ENCODE measurements at places on chromosomes 1 and 21.

GRCh38 chr1:83619170-83619896 lies 379.6 kb downstream of the TTLL7 start:
- DNase-seq, result no peak

- DNase-seq, result no peak
Observed at GRCh38 chr1:83897516-83897915, 101.4 kb downstream of the TTLL7 start.

DNA sequence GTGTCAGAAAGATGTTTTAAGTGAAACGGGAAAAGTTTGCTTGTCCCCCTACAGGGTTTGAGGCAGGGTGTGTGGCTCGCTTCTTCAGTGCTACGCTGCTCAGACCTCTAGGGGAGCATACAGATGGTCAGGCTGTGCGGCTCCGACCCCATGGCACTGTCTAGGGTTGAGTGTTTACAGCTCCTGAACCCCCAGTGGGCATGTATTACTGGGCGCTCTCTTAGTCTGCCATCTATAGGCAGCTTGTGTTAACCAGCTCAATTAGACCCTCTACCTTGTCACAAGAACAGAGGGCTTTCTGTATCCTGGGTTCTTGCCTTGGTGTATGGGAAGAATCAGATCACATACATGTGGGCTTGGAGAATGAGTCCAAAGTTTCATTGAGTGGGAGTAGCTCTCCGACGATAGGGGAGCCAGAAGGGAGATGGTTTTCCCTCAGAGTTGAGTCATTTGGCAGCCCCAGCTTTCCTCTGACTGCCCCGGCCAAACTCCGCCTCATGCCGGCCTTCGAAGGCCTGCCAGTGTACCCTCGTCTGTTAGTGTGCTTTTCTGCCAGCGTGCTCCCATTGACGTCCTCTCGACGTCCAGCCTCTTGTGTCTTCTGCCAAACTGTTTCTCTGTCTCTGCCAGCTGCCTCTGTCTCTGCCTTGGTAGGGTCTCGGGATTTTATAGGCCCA lies 38.6 kb upstream of the ADGRL4 start:
- no peak for DNase-seq

DNA sequence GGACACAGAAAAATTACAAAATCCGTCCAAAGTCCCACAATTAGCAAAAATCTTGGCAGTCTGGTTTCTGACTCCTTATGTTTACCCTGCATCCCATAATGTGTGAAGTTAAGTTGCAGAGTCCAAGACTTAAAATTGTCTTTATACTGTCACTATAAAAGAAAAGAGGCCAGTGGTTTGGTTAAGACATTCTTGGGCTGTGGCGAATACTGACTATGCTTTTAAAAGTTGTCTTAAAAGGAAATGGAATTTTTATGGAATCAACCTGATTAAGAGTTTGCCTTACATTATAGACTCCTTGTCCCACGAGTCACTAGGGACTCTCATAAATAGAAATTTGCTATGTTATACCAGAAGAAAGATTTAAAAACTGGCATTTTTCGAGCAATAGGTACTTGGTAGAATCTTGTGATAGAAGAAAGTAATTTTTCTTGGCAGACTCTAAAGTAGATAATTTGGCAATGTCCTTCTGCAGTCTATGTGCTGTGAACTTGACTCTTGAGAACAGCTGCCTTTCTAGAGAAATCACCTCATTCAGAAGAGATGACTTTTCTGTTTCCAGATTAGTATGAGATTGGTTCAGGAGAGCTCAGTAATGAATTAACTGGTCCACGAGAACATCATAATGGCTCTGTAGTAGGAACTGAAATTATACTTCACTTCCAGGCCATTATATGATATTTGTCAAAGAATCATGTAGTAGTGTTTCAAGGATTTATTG lies 31.8 kb downstream of the NTNG1 start:
- no peak for DNase-seq

- no peak for DNase-seq
Observed at GRCh38 chr1:208174200-208174599, 70.0 kb downstream of the PLXNA2 start.

DNA sequence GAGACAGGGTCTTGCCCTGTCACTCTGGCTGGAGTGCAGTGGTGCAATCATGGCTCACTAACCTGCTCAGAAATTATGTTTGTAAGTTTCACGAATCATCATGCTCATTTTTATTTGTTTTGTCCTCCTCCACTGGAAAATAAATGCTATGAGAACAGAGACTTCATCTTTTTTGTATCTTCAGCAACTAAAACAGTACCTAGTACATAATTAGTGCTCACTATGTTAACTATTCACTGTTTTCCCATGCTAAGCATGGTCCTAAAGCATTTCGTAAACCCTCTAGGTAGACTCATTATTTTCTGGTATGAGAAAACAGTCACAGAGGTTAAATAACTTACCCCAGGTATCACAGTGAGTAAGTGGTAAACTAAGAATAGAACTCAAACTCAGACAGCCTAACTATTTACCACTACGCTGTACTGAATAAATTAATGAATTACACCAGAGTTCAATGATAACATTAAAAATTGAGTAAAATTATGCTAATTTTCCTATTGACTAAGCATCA lies 118.4 kb downstream of the RERE start:
- no peak for DNase-seq

GRCh38 chr1:156544592-156545102 lies 27.7 kb downstream of the IQGAP3 start:
- DNase-seq, result no peak
